Activated CD8-positive, alpha-beta memory T cell treated with anti-CD3 and anti-CD28 coated beads, Interleukin-2, amount 10 ng/mL, durations not matched to agents 7 days and 5 days (primary cell): ENCODE measurements at places on chromosomes 7 and 10. TPM values are rescaled to one million over a fixed set of nuclear protein-coding genes. Genes with fewer than 3 reads are reported as not detected.

GRCh38 chr7:90629297-90629918, 33.3 kb downstream of the CDK14 start:
- no peaks in the 10 kb centered on the region for H3K4me1 ChIP-seq
- no peaks in the 10 kb centered on the region for H3K36me3 ChIP-seq
- DNase-seq: no peak
- H3K27me3 ChIP-seq: no peaks in the 10 kb centered on the region
- no peak overlapping the region for H3K4me3 ChIP-seq
- H3K27ac ChIP-seq: no peak overlapping the region

Gene LRRN3
- total RNA-seq: 154 TPM

- H3K27me3 ChIP-seq: no peaks in the 10 kb centered on the region
- H3K4me1 ChIP-seq: no peaks in the 10 kb centered on the region
- H3K27ac ChIP-seq: no peak overlapping the region
- H3K36me3 ChIP-seq: no peaks in the 10 kb centered on the region
Observed at GRCh38 chr10:60511477-60512229, 122.0 kb upstream of the ANK3 start.

GRCh38 chr10:104339469-104340110, 1.3 kb upstream of the ITPRIP start:
- H3K4me3 ChIP-seq: peak overlapping the region; percentile 95
- DNase-seq: peak; percentile 31
- peaks cover 9% of the 10 kb centered on the region for H3K27me3 ChIP-seq
- H3K27ac ChIP-seq: peak overlapping the region; percentile 100
- peaks cover 39% of the 10 kb centered on the region for H3K4me1 ChIP-seq

GRCh38 chr10:3395458-3395861, 222.9 kb upstream of the PITRM1 start:
- peaks cover 14% of the 10 kb centered on the region for H3K27me3 ChIP-seq
- no peak overlapping the region for H3K4me3 ChIP-seq
- H3K4me1 ChIP-seq: peaks cover 4% of the 10 kb centered on the region

- H3K27me3 ChIP-seq: peaks cover 96% of the 10 kb centered on the region
- no peak overlapping the region for H3K27ac ChIP-seq
- no peaks in the 10 kb centered on the region for H3K36me3 ChIP-seq
- no peak overlapping the region for H3K4me3 ChIP-seq
- DNase-seq: no peak
- H3K4me1 ChIP-seq: peaks cover 6% of the 10 kb centered on the region
Observed at GRCh38 chr7:27212497-27213432, 12.9 kb upstream of the HOXA13 start.

GRCh38 chr7:48528646-48529045, 357.4 kb downstream of the ABCA13 start:
- H3K27me3 ChIP-seq: no peaks in the 10 kb centered on the region
- H3K4me3 ChIP-seq: no peak overlapping the region
- H3K27ac ChIP-seq: no peak overlapping the region
- no peak for DNase-seq
